ENCODE measurements at places on chromosomes 16 and 17.
A peak's percentile ranks its signal among the peaks of the same experiment; 100 is the strongest.

DNA sequence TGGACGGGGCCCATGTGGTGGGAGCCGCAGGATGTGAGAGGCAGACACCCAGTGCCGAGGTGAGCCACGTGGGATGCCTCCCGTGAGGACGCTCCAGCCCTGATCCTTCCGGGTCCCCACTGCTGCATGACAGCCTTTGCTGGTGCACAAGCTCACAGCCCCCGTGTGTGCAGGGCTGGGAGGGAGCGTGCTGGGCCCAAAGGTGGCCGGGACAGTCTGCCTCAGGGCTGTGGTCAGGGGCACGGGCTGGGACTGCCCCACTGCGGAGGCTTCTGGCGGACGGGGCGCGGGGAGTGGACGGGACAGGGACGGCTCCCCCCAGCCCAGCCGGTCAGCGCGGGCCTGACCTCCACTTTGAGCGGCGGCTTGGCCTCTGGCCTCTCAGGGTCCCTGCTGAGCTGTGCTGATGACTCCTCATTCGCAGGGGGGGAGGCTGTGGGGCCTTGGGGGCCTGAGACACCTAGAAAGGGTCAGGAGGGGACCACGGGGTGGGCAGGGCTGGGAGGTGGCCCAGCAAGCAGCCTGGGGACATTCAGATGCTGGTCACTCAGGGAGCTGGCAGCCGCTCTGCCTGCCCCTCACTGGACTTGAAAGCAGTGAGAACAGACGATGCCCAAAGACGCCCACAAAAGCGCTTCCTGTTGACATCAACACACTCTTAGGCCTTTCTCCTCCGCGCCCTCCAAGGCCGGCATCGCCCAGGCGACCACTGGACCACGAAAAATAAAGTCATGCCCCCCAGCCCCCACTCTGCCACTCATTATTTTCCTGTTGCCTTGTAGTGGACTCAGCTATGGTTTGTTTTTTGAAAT is 9.3 kb upstream of the METRNL start:
- no peak for DNase-seq

DNA sequence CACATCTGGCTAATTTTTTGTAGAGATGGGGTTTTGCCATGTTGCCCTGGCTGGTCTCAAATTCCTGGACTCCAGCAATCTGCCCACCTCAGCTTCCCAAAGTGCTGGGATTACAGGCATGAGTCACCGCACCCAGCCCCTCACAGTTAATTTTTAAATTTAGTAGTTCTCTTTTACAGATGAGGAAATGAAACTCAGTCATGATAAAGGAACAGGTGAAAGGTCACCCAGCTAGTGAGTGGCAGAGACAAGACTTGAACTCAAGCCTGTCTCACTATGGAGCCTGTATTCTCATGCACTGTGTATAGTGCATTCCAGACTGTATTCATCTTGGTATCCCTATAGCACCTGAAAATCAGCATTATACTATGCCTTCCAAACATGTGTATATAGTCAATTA is 77.1 kb upstream of the WSB1 start:
- no peak for DNase-seq

DNA sequence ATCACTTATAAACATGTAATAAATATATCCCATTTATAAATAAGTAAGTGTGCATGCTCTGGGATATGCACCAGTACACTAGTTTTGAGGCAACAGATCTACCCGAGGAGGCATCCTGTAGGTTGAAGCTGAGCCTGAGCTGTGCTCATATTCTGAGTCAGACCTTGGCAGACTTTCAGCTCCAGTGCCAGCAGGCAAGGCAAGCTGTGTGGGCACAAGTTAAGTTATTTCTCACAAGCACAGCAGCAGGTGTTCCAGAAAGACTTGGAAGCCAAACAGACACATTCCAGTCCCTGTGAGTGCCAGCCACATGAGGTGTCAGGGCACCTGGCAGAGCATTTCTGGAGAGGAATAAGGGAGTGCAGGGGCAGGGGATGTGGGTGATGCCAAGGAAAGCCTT is 1.3 kb upstream of the CLEC19A start:
- DNase-seq, result peak; percentile 85

- no peak for DNase-seq
Observed at GRCh38 chr16:12576878-12577277, 226.8 kb downstream of the CPPED1 start.

GRCh38 chr17:8275421-8276290 is 12.8 kb upstream of the RANGRF start:
- DNase-seq, result peak; percentile 70

- DNase-seq, result no peak
Observed at GRCh38 chr17:40063187-40063771, 514 bp downstream of the THRA start.

GRCh38 chr16:75382611-75383010 is 50.7 kb downstream of the CFDP1 start:
- DNase-seq, result no peak

DNA sequence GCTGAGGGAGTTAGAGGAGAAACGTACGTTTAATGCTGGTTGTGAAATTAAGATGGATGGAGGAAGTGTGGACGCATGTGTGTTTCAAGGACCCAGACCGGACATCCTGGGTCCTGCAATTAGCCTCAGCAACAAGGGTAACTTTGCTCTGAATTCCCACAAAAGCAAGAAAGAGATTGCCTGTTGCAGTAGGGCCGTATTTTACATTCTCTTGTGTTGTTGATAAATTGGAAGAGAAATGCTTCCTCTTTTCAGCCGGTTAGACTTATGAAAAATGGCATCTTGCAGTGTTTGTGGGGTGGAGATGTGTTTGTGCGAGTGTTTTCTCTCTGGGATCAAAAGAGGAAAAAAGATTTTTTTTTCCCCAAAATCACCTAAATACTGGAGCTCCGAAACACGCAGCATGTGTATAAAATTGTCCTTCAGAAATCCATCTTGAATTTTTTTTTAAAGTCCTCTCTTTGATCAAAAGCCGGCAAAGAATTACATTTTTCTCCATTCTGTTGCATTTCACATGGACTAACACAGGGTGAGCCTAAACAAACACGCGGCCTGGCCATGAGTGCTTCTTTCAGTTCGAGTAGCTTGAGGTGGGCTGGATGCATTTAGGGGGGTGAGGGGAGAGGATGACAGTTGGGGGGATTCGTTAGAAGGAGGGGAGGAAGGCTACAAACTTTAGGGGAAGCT is 251.6 kb downstream of the C16orf95 start:
- no peak for DNase-seq

All from DMS 273 treated with DMSO at 0.1 percent for 48 hours (cell line).